ENCODE measurements at places on chromosomes 11 and 22.

- DNase-seq = no peak
Measured at GRCh38 chr11:35927104-35927503, 16.8 kb upstream of the LDLRAD3 start.

DNA sequence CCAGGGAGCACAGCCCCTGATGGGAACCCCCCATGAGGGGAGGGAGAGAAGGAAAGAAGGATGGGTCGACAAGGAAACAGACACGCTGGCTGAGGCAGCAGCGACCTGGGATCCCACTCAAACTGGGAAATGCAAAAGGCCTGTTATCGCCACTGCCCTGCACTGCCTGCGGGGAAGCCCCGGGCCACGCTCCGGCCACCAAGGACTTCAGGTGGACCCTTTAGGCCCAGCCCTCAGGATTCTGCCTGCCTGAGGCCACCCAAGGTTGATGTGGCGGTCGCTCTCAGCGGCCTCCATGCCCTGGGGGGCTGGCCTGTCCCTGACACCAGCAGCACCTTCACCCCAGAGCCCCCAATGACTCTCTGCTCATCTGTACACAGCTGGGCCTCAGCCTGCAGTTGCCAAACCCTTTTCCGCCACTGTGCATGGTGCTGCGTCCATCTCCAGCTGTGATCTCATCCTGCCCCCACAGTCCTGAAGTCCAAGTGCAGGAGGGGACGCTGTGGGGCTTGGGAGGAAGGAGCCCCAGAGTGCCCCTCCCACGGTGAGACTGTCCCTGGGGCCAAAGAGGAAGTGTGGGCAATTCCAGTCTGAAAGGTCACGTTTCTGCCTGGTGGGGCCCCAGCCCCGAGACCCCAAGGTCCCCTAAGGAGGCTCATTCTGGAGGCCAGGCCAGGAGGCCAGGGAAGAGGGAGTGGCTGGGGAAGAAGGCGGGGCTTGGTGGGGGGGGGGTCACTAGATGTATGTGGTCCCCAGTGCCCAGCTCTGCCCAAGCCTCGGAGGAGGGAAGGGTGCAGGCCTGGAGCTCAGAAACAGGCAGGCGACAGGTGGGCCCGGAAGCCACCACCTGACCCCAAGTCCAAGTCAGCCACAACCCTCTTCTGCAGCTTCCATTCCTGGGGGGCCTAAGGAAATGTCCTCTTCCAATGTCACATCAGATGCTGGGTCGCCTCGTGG is 31.6 kb downstream of the OSBPL5 start:
- peak; percentile 25 for DNase-seq

- no peak for DNase-seq
Measured at GRCh38 chr11:2483426-2483825, 38.6 kb downstream of the KCNQ1 start.

GRCh38 chr11:77345621-77346020 is 44.1 kb upstream of the GDPD4 start:
- no peak for DNase-seq

DNA sequence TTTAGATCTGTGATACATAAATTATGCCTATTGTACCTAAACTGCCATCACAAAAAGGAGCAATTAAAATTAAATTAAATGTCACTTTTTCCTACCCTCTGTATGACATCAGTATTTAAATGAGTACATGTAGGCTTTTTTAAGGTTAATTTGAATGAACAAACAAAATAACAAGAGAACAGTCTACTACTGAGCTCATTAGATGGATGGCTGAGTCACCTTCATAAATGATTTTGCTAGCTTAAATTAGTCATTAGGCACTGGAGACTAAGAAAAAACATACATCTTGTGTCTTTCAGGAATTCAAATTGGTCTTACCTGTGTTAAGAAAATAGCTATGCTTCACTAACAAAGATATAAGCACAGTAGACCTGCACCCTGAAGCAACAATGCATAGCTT is 153.6 kb downstream of the RCN1 start:
- DNase-seq = no peak

DNA sequence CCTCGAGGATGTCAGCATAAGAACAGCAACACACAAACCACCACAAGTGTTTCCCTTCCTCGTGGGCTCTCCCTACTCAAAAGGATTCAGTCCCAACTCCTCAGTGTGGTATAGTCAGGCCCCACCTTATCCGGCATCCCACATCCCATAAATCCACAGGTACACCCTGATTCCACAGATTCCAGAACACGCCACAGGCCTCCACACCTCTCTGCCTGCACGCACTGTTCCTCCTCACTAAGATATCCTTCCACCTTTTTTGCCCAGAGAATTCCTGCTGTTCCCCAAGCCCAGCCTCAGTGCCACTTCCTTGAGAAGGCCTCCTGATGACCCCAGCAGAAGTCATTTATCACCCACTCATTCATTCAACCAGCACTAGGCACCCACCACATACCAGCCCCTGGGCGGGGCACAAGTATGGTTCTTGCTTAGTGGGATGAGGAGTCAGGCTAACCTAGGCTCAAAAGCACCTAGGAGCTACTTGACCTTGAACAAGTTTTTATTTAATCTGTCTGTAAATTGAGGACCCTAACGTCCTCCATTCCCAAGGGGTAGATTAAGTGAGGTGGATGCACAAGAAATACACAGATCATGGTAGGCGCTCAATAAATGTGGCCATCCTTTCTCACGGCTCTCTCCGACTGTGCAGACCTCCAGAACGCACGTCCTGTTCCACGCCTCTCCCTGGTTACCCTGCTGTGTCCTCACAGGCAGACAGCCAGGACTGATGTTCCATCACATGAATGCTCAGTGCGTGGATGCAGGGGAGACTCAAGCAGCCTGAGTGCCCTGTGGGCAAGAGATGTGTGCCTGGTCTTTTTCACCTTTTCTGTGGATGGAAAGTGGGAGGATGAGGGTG is 2.1 kb upstream of the KCNJ4 start:
- no peak for DNase-seq

All from femur (tissue), 1 donor.